Activated gamma-delta T cell treated with Interleukin-2 at 50 U/mL for 16 hours (primary cell): ENCODE measurements at places on chromosomes 11 and 22.
A peak's percentile ranks its signal among the peaks of the same experiment; 100 is the strongest.

DNA sequence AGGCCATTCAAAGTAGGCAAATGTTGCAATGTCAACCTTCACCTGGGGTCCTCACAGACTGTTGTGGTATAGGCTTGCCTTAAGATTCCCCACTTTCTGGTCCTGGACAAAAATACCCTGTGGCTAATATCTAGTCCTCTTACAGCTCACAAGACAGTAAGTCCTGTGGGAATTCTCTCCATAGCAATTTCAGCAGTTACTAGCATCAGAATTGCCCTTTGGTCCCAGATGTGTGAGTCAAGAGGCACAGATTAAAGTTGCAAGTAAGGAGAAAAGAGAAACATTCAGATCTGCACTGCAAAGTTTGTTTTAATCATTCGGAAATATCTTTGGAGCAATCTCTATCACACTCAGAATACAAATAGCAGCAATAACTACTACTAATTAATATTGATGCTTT lies 420.2 kb downstream of the NTM start:
- no peak for DNase-seq

- DNase-seq, result no peak
Measured at GRCh38 chr11:119472186-119472855, 49.3 kb upstream of the THY1 start.

DNA sequence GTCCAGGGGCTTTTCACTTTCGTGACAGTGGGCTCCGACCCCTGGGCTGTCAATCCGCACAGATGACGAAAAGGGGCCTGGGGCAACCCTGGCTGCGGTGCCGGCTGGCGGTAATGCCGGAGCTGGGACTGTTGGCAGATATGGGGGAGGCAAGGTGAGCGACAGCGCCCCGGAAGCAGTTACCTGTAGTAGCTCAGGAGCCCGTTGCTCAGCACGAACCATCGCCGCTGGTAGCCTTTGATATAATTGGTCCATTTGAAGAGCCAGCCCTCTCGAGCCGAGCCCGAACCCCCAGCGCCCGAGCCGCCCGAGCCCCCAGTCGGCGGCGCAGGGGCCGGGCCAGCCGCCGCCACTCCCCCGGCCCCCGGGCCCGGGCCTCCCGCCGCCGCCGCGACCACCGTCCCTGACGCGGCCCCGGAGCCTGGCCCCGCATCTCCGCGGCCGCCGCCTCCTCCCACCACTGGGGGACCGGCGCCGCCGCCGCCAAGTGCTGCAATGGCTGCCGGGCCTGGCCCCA lies 396 bp downstream of the OSBP start:
- peak; percentile 62 for DNase-seq

DNA sequence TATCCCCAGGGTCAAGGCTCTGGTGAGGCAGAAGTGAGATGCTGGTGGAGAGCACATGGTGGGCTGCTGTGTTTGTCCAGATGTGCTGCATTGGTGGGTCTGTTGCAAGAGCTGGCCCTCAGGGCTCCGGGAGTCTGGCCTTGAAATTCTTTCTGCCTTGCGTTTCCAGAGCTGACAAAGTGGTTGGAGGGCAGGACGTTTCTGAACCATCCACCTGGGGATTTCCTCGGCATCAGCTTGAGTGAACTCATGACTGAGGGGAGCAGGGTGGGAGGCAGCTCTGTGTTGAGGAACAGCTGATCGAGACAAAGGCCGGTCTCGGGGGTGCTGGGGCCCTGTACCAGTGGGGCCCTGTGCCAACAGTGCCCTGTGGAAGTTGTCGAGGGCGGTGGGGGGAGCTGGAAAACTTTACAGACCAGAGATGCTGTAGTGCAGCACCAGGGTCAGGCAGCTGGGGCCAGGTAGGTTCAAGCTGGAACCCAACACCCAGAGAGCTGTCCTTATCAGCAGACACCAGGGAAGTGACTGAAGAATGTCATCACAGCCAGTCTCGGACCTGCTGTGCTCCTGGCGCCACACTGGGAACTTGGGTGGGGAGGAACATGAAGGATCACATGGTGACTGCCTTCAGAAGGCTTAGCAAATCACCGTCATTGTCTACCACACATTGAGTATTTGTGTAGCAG lies 4.9 kb downstream of the TSKU start:
- no peak for DNase-seq

GRCh38 chr11:134656861-134657540 lies 245.0 kb upstream of the B3GAT1 start:
- DNase-seq, result no peak

DNA sequence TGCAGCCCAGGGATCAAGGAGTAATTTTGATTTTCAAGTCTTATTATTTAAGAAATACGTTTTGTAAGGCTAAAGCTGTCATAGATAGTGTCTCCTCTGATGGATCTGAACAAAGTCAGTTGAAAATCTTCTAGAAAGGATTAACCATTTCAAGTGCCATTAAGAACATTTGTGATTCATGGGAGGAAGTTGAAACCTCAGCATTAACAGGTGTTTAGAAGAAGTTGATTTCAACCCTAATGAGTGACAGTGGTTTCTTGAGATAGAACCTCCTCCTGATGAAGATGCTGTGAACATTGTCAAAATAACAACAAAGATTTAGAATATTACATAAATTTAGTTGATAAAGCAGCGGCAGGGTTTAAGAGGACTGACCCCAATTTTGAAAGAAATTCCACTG lies 61.7 kb downstream of the PRR5L start:
- DNase-seq, result no peak

DNA sequence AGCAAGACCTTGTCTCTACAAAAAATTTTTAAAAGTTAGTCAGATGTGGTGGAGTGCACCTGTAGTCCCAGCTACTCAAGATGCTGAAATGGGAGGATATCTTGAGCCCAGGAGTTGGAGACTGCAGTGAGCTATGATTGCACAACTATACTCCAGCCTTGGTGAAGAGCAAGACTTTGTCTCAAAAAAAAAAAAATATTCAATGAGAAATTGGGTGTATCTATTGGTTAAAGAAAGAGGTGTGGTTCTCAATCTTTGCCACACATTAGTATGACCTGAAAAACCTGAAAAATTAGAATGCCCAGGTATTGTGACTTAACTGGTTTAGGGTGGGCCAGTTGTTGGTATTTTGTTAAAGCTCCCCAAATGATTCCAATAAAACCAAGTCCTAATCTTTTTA lies 32.4 kb downstream of the MTNR1B start:
- DNase-seq, result no peak

- no peak for DNase-seq
Measured at GRCh38 chr22:50015451-50016307, 3.1 kb upstream of the IL17REL start.

- DNase-seq, result no peak
Measured at GRCh38 chr11:16883174-16883573, 131.0 kb downstream of the PLEKHA7 start.

DNA sequence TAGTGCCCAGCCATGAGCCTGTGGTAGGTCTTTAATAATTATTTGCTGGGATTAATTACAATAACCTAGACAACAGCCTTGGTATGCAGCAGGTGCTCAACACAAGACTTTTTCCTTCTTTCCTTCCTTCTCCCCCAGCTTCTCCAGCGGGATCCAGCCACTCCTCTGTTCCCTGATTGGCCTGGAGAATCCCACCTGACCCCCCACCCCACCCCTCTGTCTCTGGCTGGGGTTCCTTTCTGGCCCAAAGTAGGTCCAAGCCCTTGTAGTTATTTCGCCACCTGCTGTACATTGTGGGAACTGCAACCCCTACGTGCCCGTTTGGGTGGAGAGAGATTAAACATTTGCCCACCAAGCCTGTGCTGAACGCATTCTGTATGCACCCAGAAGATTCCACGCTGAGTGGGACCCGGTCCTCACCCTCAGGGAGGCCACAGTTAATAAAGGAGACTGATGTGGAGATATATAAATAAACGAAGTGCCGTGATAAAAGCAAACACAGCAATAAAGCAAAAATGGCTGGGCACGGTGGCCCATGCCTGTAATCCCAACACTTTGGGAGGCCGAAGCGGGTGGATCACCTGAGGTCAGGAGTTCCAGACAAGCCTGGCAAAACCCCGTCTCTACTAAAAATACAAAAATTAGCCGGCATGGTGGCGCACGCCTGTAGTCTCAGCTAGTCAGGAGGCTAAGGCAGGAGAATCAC lies 32.1 kb upstream of the DGKZ start:
- DNase-seq, result peak; percentile 75

- no peak for DNase-seq
Measured at GRCh38 chr11:108199446-108200321, 22.8 kb downstream of the NPAT start.

DNA sequence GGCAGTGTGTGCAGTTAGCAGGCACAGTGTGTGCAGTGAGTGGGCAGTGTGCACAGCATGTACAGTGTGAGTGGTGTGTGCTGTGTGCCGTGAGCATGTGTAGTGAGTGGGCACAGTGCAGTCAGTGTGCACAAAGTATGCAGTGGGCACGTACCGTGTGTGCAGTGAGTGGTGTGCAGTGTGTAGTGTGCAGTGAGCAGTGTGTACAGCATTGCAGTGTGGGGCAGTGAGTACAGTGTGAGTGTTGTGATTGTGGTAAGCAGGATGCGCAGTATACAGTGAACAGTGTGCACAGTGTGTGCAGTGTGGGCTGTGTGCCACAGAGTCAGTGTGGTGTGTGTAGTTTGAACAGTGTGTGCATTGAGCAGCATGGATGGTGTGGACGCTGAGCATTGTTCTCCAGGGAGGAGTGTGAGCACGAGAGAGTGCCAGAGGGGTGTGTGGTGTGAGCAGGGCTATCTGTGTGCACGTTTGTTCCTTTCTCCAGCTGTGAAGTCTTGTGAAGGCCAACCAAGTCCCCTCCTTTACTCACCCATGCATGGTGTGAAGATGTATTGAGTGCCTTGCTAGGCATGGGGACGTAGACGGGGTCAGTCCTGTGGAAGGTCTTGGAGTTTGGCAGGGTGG lies 3.0 kb downstream of the SHANK3 start:
- DNase-seq, result no peak

DNA sequence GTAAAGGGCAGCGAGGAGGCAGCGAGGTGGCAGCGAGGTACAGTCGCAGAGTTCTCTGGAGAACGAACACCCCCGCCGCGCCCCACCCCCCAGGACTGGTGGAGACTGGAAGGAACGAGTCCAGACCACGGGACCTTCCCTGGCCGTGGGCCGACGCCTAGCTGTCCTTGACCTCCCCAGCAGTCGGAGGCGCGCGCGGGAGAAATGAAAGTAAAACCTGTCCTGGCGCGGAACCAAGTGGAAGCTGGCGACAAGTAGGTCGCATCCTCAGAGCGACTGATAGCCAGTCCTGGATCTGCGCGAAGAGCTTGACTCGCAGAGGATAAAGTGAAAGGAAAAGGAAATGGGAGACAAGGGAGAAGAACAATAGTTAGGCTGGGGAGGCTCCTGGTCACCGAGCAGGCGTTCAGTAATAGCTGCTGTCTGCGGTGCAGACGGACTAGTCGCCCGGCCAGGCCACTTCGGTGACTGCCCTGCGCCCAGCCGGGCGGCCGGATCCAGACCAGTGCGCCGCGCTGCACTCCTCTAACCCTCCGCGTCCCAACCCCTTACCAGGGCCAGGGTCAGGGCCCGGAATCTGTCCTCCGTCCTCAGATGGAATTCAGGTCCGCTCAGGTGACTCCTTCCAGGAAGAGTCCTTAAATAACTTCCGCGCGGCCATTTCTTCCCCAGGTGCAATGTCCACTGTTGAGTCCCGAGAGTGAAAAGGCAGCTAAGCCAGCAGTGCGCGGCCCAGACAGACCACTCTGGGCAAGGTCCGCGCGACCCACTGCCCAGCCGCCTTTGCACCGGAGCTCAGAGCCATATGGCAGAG lies 1.9 kb upstream of the ADM start:
- DNase-seq, result peak; percentile 65

- DNase-seq, result peak; percentile 83
Measured at GRCh38 chr11:75532200-75533048, 6.7 kb upstream of the GDPD5 start.
